ENCODE measurements at places on chromosomes 4 and X. TPM values are rescaled to one million over a fixed set of nuclear protein-coding genes. Genes with fewer than 3 reads are reported as not detected.

Gene MAGEA1
- not detected for total RNA-seq

Gene RHOXF2
- not detected for total RNA-seq

Gene GCNA
- total RNA-seq, result 1.7 TPM

Gene GDPD2
- not detected for total RNA-seq

Gene C4orf36
- 0.86 TPM for total RNA-seq
